Fibroblast of skin of left quadriceps (primary cell): ENCODE measurements at places on chromosomes 16 and 17.

- peak; percentile 2 for DNase-seq
Measured at GRCh38 chr17:57783338-57783742, 38.2 kb upstream of the CCDC182 start.

- DNase-seq = no peak
Measured at GRCh38 chr17:78716814-78717393, 65.2 kb downstream of the CYTH1 start.

DNA sequence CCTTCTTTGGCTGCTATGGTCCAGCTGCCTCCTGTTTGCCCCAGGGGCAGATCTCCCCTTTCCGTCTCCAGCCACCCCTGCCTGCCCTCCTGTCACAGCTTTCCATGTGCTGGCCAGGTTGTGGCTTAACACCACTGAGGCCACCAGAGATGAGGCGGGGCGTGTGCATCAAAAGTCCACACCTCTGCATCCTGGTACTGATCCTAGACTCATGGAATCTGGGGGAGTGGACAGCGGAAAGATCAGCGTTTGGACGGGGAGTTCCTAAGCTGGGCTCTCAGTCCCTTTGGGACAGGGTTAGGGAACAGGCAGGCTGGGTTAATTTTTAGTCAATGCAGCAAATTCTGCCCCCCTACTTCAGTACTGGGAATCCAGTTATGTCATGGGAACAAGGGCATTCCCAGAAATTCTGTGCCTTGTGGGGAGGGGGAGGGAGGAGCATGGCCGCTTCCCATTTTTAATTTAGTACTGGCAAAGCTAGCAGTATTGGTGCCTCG lies 3.9 kb downstream of the IGFBP4 start:
- no peak for DNase-seq

GRCh38 chr17:64087252-64088005 lies 42.5 kb downstream of the ERN1 start:
- DNase-seq = no peak

- DNase-seq = no peak
Measured at GRCh38 chr17:55327225-55328088, 62.7 kb downstream of the HLF start.

DNA sequence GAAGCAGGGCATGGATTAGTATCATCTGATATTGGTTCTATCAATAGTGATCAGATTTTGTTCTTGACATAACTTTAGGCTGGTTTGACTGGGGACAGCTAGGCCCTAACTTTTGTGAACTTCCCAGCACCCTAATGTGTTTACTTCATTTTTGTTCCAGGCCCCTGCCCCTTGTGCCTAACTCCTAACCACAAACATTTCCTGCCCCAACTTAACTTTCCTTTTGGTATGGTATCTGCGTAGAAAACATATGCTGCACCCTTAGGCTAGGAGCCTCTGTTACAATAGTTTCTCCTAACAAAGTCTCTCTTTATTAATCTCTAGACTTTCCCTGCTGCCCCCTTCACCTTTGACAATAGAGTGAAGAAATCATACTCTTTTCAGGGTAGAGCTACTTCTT lies 2.5 kb downstream of the ADPRM start:
- no peak for DNase-seq

DNA sequence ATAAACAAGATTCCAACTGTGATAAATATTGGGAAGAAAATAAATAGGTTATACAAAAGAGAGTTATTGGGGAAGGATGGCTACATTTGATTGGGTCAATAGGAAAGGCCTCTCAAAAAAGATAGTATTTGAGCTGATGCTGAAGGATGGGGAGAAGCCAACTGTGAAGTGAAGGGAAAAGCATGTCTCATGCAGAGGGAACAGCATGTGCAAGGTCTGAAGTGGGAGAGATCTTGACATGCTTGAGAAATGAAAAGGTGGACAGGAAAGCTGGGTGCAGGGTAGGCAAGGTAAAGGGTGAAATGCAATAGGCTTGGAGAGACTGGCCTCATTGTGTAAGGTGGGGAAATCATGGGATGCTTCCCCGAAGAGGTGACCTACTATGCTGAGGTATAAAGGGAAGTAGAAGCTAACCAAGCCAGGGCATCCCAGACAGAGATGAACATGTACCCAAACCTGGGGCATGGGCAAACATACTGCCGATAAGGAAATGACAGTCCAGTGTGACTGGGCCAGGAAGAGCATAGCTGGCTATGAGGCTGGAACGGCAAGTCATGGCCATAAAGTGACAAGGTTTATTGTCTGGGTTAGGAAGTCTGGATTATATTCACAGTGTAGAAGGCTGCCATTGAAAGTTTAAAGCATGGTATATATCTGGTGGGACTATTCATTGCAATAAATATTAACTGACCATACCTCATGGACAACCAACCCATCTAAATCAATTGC lies 91.2 kb downstream of the TOX3 start:
- no peak for DNase-seq

GRCh38 chr17:81428948-81429774 lies 33.9 kb downstream of the BAHCC1 start:
- DNase-seq = peak; percentile 48

- DNase-seq = no peak
Measured at GRCh38 chr17:18227635-18228034, 2.2 kb downstream of the LLGL1 start.

DNA sequence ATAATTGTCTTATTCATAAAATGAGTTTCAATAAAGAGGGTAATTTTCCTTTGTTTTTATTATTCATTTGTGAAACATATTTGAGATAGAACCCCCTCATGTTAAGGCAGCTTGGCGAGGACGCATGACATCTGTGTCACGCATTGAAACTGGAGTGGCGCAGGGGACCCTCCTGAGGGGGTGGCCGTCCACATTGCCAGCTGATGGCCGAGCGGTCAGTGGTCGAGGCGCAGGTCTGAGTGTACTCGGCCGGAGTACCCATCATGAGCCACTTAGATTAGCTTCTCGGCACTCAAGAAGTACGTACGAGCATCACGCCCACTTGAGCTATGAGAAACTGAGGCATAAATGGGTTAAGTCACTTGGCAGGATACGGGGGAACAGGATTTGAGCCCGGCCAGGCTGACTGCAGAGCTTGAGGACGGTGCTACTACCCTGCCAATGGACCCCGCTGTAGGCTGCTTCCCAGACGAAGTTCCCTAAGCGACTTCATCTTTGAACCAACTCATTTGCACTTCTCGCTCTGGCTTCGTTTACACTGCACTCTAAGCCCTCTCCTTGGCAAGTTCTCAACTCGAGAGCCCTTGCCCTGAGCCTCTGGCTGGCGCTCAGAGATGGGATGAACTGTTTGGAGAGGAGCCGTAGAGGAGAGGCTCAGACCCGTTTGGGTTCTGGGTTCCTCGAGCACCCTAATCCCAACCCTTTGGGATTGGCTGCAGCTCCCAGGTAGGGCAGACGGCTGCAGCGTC lies 91.8 kb downstream of the SDK2 start:
- no peak for DNase-seq

DNA sequence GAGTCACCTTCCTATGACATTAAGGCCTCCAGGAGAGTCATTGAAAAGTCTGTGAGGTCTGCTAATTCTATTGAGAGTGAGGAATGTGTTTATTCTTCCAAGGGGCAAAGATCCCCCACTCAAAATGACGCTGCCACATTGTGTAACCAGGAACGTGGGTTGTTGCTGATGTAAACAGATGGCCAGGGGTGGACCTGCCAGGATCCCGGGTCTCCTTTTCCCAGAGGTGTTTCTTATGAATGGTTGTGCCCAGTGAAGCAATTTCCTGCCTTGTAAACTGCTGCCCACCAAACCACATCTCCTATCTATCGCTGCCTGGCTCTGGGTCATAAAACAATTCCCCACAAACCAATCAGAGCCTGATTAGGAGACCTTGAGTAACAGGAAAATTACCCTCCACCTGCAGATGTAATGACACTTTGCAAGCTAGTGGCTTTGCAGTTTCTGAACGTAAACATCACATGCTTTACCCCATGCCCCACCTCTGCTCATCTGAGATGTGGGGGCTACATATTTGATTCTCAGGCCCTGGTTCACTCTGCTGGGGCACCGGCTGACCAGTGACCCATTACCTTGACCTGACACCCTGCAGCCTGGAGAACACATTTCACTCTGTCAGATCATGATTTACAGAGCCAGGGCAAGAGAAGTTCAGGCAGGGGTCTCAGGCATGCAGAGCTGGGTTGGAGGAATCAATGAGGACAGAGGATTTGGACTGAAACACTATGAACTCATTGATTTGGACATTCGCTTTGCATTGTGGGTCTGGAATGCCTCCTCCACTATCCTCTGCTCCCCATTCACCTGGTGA lies 33.1 kb upstream of the DDX52 start:
- no peak for DNase-seq

- DNase-seq = no peak
Measured at GRCh38 chr17:66474806-66475497, 172.5 kb downstream of the PRKCA start.

DNA sequence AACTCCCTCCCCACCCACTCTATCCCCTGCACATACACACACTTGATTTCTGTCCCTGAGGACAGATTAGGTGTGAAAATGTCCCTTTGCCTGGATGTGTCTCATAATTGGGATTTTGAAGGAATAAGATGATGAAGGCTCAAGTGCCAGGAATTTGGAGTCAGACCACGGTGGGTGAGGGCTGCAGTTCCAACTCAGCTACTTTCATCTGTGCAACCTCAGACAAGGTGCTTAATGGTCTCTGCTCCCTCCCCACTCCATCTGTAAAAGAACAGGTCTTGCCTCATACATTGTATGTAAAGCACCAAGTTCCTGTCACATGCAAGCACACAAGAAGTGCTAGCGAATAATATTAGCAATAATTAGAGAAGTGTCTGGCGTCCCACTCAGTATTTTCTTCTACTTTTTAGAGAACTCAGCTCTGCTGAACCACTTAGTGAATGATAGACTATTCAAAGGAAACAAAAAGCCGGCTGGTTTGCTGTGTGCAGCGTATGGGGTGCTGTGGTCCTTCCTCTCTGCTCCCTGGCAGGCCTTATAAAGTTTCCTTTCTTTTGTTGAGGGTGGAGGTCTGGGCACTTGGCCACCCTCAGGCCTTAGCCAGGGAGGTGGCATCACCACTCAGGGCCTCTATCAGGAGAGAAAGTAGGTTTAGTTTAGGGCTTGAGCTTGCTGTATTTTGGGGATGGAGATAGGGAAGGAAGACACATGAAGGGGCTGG lies 6.4 kb downstream of the TBX4 start:
- DNase-seq = no peak

DNA sequence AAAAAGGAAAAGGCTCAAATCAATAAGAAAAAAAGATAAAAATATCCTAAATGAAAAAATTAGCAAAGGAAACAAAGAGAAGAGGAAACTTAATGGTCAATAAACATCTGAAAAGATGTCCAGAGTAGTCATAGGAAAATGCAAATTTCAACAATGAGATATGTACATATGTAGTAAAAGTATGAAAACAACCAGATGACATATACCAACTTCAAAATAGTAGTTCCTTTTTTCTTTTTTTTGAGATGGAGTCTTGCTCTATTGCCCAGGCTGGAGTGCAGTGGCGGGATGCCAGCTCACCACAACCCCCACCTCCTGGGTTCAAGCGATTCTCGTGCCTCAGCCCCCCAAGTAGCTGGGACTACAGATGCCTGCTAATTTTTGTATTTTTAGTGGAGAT lies 21.7 kb upstream of the NFAT5 start:
- no peak for DNase-seq

DNA sequence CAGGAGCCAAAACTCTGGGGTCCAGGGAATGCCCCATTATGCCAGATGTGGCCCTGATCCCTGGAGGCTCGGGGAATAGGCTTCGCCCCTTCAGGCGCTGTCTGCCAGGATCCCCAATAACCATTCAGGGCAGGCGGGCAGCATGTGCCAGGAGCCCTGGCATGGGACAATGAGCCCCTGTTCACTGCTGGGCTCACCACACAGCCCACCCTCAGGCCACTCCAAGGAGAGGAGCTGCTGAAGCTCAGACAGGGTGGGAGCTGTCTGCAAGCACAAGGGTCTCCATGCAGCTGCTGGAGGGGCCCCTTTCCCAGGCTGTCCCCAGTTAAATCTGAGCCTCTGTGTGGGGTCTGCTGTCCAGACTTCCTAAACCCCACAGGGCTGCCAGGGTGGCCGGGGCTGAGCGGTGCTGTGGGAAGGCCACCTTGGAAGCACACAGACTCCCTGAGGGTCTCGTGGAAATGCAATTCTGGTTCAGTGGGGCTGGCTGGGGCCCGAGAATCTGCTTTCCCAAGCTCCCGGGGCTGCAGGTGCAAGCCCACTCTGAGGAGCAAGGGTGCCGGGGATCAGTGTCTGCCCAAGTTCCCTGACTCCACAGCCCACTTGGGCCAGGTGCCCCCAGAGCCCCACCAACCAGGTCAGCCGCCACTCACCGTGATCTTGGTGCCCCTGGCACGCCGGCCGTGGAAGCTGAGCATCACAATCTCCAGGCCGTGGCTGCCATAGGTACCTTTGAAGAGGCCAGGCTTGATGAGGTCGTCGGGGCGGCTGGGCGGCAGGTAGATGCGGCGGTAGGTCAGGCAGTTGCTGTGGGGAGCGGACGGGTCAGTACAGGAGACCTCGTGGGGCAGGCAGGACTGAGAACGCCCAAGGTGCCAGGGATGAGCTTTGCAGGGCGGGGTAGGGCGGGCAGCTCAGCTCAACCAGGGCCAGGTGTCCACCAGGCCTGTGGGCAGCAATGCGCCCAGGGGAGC lies 17.7 kb upstream of the C16orf95 start:
- DNase-seq = no peak

GRCh38 chr16:7086822-7087616 lies 245.6 kb upstream of the RBFOX1 start:
- no peak for DNase-seq

- no peak for DNase-seq
Measured at GRCh38 chr16:85697431-85697830, 8.7 kb upstream of the GINS2 start.

DNA sequence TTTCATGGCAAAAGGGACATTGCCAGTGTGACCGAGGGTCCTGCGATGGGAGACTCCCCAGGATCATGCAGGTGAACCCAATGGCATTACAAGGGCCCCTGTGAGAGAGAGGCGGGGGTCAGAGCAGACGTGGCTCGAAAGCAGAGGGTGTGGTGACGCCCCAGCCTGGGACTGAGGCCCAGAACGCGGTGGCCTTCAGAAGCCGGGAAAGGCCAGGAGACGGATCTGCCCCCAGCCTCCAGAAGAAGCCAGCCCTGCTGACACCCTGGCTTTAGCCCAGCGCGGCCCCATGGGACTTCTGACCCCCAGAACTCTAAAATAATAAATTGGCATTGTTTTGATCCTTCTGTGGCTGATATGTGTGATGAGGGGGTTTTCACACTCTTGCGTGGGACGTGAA lies 17.4 kb upstream of the ENPP7 start:
- no peak for DNase-seq

DNA sequence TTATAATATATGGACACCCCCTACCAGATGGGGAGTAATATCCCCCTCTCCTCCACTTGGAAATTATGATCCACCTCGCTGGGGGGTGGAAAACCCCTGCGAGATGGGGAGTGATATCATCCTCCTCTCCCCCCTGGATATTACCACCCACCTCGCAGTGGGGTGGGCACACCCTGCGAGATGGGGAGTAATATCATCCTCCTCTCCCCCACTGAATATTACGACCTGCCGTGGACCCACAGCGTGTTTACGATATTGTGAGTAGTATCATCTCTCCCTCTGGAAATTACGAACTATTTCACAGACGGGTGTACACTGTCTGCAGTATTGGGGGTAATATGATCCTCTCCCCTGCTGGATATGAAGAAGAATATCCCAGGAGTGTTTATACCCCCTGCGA lies 228.3 kb upstream of the WSCD1 start:
- DNase-seq = no peak
